ENCODE measurements at places on chromosomes 1 and 21.

GRCh38 chr1:94218332-94218731 is 19.1 kb downstream of the ARHGAP29 start:
- no peak for DNase-seq

GRCh38 chr21:15682186-15682895 is 47.4 kb upstream of the USP25 start:
- no peak for DNase-seq

GRCh38 chr21:30072496-30072895 is 94.1 kb downstream of the CLDN17 start:
- DNase-seq = peak; percentile 25

- DNase-seq = no peak
Measured at GRCh38 chr1:203926025-203926540, 64.7 kb downstream of the SNRPE start.

GRCh38 chr1:2592672-2593071 is 6.1 kb downstream of the PRXL2B start:
- DNase-seq = no peak

DNA sequence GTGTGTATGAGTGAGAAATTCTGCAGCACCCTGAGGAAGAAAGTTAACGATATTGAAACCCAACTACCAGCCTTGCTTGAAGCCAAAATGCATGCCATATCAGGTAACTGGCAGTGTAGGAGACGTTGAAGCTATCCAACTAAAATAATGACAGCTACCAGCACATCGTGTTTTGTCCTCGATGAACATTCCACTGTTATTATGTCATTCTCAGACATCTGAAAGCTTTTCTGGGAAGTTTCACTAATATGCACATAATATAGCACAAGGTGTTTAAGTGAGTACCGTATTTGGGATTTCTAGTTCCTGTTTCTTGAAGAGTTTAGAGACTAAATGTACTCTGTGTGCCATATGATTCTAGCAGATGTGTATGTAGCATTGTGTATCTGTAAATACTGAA is 173.5 kb downstream of the DISC1 start:
- peak; percentile 73 for DNase-seq

GRCh38 chr1:167294528-167294927 is 73.8 kb downstream of the POU2F1 start:
- DNase-seq = peak; percentile 54

- no peak for DNase-seq
Measured at GRCh38 chr1:109946511-109946910, 35.9 kb downstream of the CSF1 start.
